Right kidney (tissue), 9 donors: ENCODE measurements at places on chromosomes 12 and 14.

DNA sequence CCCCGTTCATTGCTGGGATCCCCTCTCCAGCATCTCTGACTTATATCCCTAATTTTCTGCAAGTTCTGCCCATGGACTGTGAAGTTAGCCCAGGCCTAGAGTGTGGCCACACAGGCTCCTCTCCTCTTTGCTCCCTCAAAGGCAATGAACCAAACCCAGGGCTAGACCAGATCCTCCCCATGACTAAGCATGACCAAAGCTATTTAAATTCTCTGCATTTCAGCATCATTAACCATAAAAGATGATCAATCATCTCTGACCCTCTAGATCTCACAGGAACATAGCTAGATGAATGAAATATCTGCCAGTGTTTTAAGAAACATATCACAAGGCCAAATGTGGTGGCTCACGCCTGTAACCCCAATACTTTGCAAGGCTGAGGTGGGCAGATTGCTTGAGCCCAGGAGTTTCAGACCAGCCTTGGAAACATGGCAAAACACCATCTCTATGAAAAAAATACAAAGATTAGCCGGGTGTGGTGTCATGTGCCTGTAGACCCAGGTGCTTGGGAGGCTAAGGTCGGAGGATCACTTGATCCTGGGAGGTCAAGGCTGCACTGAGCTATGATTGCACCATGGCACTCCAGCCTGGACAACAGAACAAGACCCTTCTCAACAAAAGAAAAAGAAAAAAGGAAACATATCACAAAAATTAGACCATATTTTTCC lies 2.2 kb upstream of the KRT3 start:
- no peak for DNase-seq

DNA sequence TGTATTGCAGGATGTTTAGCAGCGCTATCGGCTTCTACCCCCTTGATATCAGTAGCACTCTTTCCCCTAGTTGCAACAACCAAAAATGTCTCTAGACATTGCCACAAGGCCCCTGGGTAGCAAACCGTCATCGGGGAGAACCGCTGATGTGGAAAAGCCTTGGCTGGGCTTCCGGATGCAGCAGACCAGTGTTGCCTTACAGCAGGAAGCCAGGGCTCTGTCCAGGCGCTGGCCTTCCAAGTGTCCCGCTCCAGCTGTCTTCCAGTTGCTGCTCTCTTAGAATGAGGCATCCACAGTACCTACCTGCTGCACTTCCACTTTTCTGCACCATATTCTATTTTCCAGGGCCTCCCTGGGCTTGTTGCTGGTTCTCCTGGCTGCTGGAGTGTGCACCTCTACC lies 22.6 kb upstream of the SLC10A1 start:
- DNase-seq = peak; percentile 4

DNA sequence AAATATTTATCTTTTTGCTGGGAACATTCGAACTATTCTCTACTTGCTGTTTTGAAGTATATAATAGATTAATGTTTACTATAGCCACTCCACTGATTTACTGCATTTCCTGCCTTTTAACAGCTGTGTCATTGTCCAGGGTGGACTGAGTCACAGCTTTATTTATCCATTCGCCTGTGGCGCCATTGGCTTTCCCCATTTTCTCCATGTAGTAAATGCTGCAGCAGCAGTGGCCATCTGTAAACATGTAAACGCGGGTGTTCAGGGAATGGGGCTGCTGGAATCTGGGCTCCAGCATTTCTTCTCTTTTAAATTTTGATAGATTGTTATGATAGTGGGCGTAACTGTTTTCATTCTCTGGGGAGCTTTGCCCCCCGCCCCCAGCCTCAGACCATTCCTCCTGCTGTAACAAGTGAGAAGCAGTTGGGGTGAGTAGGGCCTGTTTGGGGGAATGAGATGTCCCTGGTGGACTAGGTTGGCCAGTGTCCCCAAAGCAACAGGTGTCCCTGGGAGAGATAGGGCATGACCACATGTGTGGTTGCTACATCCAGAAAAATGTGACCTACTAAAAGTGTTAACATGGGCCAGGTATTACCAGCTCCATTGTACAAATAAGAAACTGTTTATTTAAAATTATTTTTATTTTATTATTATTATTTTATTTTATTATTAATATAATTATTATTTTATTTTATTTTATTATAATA lies 32.9 kb downstream of the RIN3 start:
- DNase-seq = peak; percentile 19

GRCh38 chr12:12159988-12160387 lies 89.2 kb downstream of the BCL2L14 start:
- no peak for DNase-seq

- no peak for DNase-seq
These were observed 3.2 kb downstream of the MMP19 start for GRCh38 chr12:55839345-55840140.

DNA sequence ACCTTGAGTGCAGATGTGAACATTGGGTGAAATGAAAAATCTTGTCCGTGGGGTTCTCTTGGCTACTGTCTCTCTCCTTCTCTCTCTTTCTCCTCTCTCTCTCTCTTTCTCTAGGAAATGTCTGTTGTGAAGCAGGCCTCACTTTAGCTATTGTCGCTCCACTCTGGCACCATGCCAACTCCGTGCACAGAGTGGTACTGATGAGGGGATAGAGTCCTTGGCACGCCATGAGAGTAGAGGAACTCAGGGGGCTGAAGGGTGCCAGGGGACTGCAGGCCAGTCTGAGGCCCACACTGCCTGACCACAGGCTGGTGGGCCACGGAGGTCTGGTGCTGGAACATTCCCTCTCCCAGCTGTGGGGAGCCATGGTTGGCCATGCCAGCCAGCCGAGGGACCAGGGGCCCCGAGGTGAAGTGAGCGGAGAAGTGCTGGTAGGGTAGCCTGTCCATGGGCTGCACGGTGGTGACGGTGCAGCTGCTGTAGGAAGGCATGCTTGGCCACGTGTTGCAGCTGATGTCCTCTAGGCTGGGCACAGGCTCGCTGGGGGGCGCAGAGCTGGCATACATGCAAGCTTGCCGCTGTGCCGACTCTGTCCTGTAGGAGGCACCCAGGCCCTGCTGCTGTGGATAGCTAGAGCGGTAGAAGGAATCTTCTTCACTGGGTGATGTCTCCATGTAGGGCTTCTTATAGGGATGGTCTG lies 50.4 kb downstream of the TBX5 start:
- no peak for DNase-seq
